ENCODE measurements at places on chromosomes 6 and 20. TPM values are rescaled to one million over a fixed set of nuclear protein-coding genes. Genes with fewer than 3 reads are reported as not detected.

Gene KHDC3L
- not detected for total RNA-seq

Gene GJA1
- total RNA-seq, result 574 TPM

Gene HMGCLL1
- total RNA-seq, result 0.28 TPM

Gene BCAS1
- total RNA-seq, result 0.19 TPM

Gene TENT5A
- total RNA-seq, result 45.7 TPM

Gene C20orf204
- 0.77 TPM for total RNA-seq

Gene KIAA0408
- total RNA-seq, result 0.38 TPM

Data from regular cardiac myocyte (primary cell).